Stimulated activated CD8-positive, alpha-beta memory T cell treated with anti-CD3 and anti-CD28 coated beads, Interleukin-2, amount 100 ng/mL, for 48 hours (primary cell): ENCODE measurements at places on chromosomes 5 and 9.

GRCh38 chr5:80231243-80231642 is 24.6 kb downstream of the SERINC5 start:
- no peak for DNase-seq

DNA sequence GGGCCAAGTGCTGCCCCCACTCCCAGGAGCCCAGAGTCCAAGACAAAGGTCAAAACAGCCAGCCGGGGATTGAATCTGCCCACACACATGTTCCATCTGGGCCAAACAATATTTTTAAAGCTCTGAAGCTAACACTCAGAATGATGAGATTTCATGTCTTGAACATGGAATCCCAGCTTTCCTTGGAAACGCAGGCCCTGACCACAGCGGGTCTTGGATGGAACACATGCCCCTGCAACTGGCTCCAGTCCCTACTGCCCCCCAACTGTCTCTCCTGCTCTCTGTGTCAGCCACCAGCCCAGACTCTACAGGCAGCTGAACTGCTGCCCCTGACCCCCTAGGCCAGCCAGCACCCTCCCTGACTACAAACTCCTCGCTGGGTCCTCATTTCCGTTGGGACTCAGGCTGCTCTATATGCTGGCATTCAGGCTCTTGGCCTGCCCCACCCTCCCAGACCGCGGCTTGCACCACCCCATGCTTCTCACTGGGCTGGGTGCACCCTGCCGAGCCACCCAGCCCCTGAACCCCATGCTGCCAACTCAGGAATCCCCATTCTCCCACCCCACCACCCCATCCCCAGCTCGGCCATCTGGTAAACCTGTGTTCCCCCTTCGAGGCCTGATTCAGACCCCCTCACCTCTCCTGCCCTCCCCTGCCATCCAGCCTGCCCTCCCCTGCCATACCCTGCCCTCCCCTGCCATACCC is 71.7 kb downstream of the ADAMTS2 start:
- DNase-seq, result no peak

DNA sequence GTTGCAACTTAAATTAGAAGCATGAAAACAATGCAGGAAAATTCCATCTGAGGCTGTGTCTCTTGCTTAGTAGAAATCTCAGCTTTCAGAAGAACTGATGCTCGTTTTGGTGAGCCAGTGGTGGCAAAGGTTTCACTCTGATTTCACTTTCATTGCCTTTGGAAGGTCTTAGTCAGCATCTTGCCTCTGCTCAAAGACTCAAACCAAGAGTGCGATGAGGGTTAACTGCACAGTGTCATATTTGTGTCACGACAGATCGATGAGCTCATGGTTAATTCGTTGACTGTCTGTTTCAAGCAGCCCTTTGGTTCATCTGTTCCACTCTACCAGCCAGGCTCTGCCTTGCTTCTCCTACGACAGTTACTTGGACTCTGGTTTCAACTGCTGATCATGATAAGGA is 331.3 kb upstream of the KIF2A start:
- DNase-seq, result no peak

GRCh38 chr9:16817514-16817913 is 53.0 kb downstream of the BNC2 start:
- no peak for DNase-seq

GRCh38 chr5:168683247-168683926 is 104.2 kb upstream of the PANK3 start:
- DNase-seq, result peak; percentile 12

DNA sequence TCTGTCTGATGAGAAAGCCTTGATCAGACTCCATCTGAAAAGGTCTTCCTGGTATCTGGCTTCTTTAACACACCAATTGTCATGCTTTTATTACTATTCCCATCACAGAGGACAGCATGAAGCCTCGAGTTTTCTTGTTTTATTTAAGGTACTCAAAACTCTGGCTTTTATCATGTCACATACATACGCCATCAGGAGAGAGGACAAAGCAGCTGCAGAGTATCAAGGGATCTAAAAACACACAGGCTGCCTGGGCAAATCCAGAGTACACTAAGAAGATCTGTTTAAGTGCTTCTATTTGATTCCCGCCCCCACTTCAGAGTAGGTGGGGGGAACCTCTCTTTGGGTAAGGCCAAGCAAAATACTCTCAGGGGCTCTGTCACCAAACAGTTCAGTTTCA is 277.2 kb downstream of the SPOCK1 start:
- no peak for DNase-seq

DNA sequence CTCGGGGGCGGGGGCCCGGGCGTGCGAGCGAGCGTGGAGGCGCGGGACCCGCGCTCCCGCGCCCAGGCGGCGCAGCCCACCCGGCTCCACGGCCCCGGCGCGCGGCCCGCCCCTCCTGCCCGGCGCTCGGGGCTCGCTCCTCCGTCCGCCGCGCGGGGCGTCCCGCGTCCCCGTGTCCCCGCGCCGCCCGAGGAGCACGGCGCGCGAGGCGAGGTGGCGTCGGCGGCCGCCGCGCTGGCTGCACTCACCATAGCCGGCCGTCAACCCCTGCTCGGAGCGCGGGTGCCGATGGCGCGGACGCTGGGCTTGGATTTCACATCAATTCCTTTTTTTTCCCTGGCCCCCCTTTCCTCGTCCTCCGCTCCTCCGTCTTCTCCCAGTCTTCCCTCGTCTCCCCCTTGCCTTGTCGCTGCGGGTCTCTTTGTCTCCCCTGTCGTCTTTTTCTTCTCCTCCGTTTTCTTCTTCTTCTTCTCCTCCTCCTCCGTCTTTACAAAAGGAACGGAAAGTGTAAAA is 494 bp downstream of the PTCH1 start:
- no peak for DNase-seq

DNA sequence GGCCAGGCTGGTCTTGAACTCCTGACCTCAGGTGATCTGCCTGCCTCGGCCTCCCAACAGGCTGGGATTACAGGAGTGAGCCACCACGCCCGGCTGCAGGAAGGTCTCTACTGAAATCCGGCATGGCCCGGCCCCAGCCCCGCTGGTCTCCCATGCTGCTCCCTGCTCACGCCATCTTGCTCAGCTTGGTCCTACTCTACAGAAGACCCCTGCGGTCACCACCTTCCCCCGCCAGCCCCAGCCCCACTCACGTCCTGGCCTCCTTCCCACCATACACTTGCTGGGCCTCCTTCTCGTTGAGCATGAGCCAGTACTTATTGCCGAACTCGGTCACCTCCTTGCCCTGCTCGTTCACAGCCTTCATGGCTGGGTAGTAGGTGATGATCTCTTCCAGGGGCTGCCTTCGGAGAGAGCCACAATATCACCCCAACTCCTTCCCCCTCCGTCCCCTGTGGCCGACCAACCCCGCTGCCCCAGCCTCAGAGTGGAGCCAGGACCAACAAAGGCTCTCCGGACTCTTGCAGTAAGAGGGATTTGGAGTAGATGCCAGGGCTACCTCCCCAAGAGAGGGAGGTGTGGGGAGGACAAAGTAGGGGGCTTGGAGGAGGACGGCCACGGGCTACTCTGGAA is 4.0 kb downstream of the PTGES2 start:
- no peak for DNase-seq

- DNase-seq, result no peak
Observed at GRCh38 chr5:179768326-179769085, 25.3 kb upstream of the LTC4S start.

DNA sequence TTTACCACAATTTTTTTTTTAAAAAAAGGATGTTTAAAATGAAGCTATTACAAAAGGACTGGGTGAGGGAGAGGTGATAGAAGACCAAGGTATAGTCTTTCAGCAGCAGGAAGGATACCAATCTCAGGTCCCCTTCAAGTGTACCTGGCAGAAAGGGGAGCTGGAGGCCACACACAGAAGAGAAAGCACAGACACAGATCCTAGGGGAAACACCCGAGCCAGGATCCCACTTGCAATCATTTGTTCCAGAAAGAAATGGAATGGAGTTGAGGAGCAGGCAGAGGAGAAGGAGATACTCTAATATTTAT is 5.6 kb downstream of the GNPDA1 start:
- DNase-seq, result no peak

DNA sequence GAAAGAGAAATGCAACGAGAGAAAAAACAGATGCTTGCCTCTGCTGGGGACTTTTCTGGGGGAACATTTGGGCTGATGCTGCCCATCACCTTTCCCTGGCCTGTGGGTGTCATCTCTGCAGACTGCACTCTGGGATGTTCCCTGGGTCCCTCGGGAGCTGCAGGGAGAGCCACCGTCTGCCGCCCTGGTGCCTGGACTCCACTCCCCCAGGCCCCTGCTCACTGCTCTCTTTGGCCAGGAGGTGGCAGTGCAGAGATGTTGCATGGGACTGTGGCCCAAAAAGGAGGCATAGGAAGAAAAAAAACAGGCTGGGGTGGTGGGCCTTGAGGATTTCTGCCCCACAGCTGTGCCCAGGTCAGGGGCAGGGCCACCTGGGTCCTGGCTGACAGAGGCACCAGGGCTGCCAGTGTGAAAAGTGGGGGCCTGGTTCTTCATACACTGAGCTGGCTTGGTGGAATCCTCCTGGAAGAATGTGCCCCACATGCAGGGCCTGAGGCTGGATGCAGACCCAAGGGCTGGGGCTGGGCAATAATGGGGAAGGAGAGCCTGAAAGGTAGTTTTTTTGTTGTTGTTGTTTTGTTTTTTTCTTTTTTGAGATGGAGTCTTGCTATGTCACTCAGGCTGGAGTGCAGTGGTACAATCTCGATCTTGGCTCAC is 353.6 kb downstream of the SLIT3 start:
- DNase-seq, result peak; percentile 24

GRCh38 chr5:79105868-79106267 is 5.7 kb upstream of the BHMT start:
- DNase-seq, result no peak

DNA sequence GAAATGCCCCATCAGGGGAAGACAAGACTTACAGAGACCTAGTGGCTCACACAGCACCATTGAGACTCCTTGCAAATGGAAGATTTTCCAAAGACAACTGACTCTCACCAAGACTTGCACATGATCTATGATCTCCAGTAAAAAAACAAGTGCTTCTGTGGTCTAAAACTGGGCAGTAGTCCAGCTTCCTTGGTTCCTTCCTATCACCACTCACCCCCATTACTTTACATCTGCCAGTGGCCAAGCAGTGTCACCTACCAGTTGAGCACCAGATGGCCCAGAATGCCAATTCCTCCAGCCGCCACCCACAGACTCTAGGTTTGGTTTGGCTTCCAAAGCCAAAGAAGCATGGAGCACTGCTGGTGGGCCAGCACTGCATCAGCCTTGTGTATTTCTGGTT is 47.7 kb downstream of the SH3TC2 start:
- no peak for DNase-seq

- no peak for DNase-seq
Observed at GRCh38 chr5:38612851-38613250, 56.4 kb upstream of the LIFR start.

- no peak for DNase-seq
Observed at GRCh38 chr9:133127340-133127981, 6.4 kb upstream of the RALGDS start.

DNA sequence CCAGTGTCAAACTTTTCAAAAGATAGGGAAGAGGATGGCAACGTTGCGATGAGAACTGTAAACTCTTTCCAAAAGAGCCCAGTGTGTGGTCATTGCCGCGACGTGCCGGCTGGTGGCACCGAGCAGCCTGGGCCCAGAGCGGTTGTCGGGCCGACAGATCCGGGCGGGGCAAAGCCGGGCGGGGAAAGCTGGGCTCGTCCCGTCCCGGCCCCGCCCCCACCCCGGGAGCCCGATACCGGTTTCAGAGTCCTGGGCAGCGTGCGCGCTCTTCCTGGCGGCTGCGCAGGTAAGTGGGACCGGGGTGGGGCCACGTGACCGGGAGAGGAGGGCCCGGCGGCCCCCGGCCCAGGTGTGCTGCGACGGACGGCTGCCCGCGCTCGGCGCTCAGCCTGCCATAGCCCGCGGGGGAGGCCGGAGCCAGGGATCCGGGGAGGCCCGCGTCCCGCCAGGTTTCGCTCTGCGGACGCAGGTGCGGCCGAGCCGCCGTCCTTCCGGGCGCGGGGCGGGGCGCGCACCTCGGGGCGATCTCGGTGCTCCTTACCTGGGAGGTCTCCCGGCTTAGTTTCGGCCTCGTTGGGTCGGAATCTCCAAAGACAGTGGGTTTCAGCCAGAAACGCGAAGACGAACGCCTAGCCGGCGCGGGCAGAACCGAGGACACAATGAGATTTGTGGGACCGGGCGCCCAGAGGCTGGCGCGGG is at the start of gene MARVELD2:
MARVELD2 (plus strand) TSS at position 232 of the 699 bp plus-strand sequence. CDS start 4,270 bp downstream, outside the sequence.
- DNase-seq, result peak; percentile 27

GRCh38 chr5:43400082-43400481 is 12.1 kb downstream of the CCL28 start:
- DNase-seq, result no peak

GRCh38 chr9:121748074-121748473 is 96.6 kb downstream of the DAB2IP start:
- DNase-seq, result no peak

- no peak for DNase-seq
Observed at GRCh38 chr5:72013766-72014624, 93.3 kb upstream of the MAP1B start.

- no peak for DNase-seq
Observed at GRCh38 chr5:111972080-111972479, 215.1 kb upstream of the NREP start.

DNA sequence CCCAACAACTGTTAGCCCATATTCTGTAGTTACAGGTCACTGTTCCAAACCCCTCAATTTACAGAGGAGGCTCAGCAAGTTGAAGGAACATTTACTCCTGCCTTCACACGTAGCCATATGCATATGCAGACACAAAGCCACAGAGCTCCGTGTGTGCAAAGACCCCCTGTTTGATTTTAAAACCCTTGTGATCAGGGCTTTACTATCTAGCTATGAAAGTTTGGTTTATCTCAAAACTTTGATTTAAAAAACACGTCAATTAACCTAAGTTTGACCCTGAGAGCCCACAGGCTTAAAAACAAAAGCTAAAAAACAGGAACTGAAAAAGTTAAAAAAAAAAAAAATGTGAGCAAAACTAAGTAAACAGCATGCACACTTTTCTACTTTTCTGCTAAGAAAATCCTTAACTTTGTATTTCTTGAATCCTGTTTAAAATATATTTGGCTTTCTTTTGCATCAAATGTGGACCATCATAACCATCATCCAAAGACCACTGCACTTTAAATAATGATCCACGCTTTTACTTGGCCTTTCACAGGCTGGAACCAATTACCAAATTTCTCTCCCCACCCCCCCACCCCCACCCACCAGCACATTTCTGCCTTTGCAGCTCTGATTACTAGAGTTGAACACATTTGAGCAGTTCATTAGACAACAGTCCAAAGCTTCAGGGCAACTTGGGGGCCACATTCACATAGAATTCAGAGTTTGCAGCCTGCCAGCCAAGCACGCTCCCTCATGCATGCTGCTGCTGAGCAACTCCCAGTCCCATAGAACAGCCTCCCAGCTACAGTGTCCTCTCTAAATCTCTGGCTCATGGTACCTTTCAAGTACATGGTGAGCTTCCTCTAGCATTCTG is 128.8 kb upstream of the MAP3K1 start:
- no peak for DNase-seq

- no peak for DNase-seq
Observed at GRCh38 chr5:16618138-16618897, 1.5 kb upstream of the RETREG1 start.

GRCh38 chr5:124825983-124826337 is 79.5 kb upstream of the ZNF608 start:
- no peak for DNase-seq

- no peak for DNase-seq
Observed at GRCh38 chr9:132903574-132904492, 25.1 kb downstream of the SPACA9 start.
